CD4-positive, alpha-beta T cell treated with Interleukin-10 for 1 hour (primary cell): ENCODE measurements at places on chromosomes 5 and 9.
A peak's percentile ranks its signal among the peaks of the same experiment; 100 is the strongest.

GRCh38 chr5:103582364-103582763 is 19.8 kb upstream of the NUDT12 start:
- no peak for DNase-seq

GRCh38 chr9:135746565-135746964 is 44.6 kb downstream of the KCNT1 start:
- no peak for DNase-seq

DNA sequence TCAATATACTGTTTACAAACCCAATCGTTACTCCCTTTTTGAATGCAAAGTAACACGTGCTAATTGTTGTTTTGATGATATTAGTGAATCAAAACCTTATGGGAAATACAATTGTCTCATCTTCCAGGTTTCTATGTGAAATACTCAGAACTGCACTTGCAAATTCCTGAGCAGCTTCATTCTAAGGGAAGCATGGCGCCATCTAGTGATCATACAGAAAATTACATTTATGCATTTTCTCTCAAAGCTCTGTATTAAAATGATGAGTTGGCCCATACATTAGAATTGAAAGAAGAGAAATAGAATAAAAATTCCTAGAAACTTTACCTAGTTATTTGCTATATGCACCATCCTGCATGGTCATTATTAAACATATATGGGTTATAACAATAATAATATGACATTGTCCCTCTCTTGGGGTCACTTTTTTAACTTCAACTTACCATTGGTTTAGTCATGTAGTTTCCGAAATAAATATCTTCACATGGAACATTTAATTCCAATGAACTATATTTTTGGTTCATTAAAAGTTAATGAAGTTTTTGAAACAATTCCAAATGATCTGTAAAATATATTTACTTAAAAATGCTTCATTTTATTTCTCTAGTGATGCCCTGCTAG is 220.0 kb downstream of the PDE4D start:
- DNase-seq: peak; percentile 45

DNA sequence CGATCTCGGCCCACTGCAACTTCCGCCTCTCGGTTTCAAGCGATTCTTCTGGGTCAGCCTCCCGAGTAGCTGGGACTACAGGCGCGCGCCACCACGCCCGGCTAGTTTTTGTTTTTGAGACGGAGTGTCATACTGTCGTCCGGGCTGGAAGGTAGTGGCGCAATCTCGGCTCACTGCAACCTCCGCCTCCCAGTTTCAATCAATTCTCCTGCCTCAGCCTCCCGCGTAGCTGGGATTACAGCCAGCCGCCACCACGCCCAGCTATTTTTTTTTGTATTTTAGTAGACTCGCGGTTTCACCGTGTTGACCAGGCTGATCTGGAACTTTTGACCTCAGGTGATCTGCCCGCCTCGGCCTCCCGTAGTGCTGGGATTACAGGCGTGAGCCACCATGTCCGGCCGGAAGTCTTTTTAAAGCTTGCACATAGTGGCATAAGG is 1.2 kb downstream of the SMC5 start:
- no peak for DNase-seq

- peak; percentile 69 for DNase-seq
Observed at GRCh38 chr5:176533894-176534611, 3.1 kb downstream of the RNF44 start.

GRCh38 chr9:91711755-91712601 is 238.1 kb downstream of the ROR2 start:
- DNase-seq: peak; percentile 69

DNA sequence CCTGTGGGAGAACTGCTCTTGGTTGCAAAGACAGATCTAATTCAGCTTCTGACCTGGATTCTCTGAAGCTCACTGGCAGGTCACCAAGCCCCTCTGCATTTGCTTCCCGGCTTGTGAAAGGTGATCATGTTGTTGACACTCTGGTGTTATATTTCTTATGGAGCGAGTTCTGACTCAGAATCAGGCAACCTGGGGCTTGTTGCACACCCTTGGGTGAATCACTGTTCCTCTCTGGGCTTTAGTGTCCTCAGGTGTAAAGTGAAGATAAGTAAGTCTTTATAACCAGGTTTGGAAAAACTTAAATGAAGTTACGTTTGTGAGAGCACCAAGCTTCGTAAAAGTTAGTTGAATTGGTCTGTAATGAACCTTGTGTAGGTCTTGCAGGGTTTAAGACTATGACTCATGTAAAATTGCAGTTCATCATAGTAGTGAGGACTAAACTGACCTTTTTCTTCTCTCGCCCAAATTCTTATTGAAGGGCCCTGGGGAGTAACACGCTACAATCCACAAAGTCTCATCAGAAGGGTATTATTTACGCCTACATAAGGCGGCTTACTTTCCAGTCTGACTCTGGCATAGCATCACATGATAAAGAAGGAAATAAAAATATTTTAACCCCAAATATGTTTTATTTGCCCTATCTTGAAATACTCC is 218.6 kb downstream of the TMEM38B start:
- no peak for DNase-seq

- DNase-seq: no peak
Observed at GRCh38 chr9:137865581-137866145, 11.9 kb upstream of the CACNA1B start.

GRCh38 chr9:74554751-74555419 is 57.8 kb downstream of the RORB start:
- DNase-seq: no peak

DNA sequence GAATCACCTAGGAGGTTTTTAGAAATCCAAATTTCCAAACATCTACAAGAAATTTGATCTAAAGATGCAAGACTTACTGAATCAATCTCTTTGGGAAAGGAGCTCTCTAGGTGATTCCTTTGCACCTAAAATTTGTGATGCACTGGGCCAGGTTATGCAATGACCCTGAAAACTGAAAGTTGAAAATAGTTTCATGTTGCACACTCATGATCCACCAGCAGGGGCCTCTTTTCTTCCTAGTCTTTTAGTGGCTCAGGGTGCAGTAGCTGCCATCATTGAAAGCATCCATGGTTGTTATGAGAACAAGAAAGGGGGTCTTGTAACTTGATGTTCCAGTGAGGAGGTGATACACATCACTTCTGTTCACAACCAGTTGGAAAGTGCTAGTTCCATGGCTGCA is 486.8 kb downstream of the PSAT1 start:
- DNase-seq: no peak

- no peak for DNase-seq
Observed at GRCh38 chr5:179183481-179183880, 123.3 kb downstream of the ZNF354C start.

GRCh38 chr5:35694481-35694880 is 76.8 kb downstream of the SPEF2 start:
- no peak for DNase-seq

GRCh38 chr5:98296426-98296825 is 477.0 kb upstream of the RGMB start:
- no peak for DNase-seq

DNA sequence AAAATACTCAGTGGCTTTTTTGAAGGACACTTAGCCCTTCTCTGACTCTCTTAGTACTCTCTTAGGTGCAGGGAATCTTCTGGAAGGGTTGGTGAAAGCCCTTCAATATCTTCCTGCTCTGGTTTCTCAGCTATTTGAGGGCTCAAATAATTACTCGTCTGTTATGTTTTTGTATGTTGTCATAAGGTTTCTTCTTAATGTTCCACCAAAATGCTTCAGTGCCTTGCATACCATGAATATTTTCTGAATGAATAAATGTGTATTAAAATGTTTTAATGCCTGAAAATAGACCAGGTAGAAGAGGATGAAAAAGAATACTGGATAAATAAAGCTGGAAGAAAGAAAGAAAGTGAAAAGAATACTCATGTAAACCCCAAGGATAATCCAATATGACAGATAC is 124.3 kb downstream of the STK32A start:
- DNase-seq: no peak

DNA sequence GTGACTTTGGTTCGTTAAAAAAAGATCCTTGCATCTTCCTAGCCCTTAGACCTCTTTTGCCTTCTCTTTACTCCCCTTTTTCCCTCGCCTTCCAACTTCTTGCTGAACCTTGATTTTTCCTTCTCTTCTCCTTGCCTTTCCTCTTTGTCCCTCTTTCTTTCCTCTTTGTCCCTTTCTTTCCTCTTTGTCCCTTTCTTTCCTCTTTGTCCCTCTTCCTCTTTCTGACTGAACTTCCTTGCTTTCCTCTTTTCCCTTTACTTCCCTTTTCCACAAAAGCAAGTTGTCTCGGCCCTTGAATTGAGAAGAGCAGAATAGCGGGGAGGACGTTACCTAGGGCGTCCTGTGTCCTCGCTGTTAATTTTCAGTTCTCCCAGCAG is 1.4 kb upstream of the MLLT3 start:
- DNase-seq: no peak

DNA sequence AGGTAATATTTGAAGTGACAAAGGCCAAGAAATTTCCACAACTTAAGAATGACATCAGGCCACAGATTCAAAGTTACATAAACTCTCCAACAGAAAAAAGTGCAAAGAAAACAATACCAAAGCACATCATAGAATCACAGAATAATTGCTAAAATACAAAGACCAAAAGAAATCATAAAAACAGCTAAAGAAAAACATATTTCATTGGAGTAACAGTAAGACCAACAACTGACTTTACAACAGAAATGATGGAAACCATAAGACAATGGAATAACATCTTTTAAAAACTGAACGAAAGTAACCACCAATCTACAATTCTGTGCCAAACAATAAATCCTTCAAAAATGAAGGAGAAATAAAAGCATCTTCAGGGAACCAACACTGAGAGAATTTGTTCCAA is 38.3 kb downstream of the ZDHHC21 start:
- DNase-seq: no peak

GRCh38 chr9:88503081-88503844 is 31.7 kb upstream of the NXNL2 start:
- DNase-seq: no peak

GRCh38 chr5:167712986-167713585 is 578.4 kb upstream of the WWC1 start:
- no peak for DNase-seq

DNA sequence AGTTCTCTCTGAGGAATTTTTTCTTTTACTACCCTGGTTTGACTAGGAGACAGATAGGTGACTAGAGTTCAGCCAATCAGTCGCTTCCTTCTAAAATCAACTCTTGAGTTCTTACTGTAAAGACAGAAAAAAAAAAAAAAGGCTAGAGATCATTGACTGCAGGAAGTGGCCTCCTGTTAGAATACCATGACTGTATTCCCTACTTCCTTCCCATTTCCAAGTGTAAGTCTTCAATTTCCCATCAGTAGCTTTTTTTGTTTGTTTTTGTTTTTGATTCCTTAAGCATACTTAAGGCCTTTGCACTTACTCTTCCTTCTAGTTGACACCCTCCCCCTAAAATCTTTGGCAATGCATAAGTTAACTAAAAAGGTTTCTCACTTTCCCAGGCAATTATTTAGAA is 154.3 kb downstream of the HMHB1 start:
- DNase-seq: no peak

GRCh38 chr9:92384375-92384774 is 20.0 kb downstream of the OGN start:
- DNase-seq: no peak

DNA sequence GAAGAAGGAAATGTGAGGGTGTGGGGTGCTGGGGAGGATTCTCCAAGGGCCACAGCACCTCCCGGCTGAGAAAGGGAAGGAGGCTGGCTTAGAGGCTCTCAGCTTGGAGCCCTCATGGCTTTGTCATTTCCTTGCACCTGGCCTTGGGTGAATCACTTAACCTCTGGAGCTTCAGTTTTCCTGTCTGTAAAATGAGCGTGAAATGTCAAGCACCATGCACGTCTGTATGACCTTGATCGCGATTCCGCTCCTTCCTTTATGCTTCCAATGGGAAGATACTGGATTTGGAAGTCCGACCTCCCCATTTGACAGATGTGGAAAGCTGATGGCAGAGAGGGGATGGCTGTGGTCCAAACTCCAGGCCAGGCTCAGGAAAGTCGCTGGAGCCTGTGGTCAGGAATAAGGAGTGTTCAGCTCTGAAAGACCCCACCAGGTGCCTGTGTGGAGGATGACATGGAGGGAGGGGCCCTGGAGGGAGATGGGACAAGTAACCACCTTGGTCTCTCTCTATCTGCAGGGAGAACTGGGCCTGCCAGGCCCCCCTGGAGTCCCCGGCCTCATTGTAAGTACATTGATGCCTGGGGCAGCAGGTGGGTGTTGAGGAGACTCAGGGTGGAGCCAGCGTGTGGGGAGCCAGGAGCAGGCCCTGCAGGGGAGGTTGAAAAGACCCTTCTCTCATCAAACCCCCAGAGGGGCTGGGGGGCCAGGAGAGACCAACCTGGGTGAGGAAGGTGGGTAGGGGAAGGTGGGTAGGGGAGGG is 66.5 kb downstream of the COL27A1 start:
- no peak for DNase-seq

- DNase-seq: no peak
Observed at GRCh38 chr5:161685461-161685860, at the start of gene GABRA6. GABRA6 (plus strand) TSS chr5:161685721; CDS start chr5:161685990, 269 bp downstream.
